ENCODE measurements at places on chromosomes 13 and 19.

DNA sequence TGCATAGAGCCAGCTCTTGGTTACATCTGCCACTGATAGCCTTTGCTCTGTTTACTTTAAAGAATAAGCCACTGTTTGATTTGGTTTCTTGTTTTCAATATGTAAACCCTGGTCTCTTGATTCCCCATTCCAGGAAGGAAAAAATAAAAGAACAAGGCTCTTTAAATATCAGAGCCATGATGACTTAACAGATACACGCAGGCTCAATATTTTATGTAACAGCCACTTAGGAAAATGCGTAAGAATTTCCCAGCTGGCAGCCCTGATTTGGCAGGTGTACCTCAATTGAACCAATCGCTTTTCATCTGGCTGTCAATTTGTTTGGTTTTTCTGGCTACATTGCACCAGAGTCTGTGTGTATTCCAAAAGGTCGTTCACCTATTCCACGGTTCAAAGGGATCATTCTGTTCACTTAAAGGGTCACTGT lies 65.6 kb downstream of the IRS2 start:
- no peak for DNase-seq

- no peak for DNase-seq
Measured at GRCh38 chr19:51421229-51422052, 4.0 kb upstream of the SIGLEC10 start.

DNA sequence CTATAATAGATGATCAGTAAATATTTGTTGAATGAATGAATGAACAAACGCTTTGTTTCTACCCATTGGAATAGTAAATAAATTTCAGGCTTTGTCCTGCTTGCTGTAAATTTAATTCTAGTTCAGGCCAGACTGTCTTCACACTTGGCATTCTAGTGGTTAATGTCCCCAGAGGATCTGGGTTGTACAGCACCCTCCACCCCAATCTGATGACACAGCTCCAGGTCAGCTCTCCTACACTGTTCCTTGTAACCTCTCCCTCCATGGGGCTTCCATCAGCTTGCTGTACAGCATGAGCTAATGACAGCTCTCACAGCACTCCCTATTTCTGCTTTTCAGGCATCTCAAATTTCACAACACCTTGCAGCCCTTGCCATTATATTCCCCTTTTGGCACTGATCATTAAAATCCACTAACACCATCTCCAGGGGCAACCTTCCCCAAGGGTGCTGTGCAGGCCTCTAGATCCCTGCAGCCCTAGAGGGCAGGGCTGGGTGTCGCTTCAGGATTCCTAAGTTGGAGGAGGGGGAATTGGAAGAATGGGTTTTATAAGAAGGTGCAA lies 12.7 kb upstream of the KL start:
- no peak for DNase-seq

DNA sequence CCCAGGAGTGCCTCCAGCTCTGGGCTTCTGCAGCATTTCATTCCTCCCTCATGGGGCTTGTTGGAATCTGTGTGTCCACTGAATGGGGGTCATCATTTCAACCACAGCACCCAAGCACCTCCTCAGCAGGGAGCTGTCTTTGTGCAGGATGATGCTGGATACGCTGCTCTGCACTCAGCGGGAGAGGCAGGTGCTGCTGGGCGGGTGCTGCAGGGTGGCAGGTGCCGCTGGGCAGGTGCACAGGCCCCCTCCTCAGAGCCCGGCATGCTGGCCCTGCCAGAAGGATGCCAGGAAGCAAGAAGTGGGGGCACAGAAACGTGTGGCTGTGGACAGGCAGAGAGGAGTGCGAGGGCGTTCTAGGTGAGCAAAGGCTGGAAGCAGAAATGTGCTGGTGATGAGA lies 121.8 kb upstream of the VSTM2B start:
- DNase-seq: no peak

GRCh38 chr13:100542826-100543156 lies 45.8 kb downstream of the GGACT start:
- no peak for DNase-seq

- peak; percentile 98 for DNase-seq
Measured at GRCh38 chr19:18590273-18591272, 2.0 kb downstream of the REX1BD start.

GRCh38 chr13:25821776-25822175 lies 230.0 kb downstream of the SHISA2 start:
- no peak for DNase-seq

DNA sequence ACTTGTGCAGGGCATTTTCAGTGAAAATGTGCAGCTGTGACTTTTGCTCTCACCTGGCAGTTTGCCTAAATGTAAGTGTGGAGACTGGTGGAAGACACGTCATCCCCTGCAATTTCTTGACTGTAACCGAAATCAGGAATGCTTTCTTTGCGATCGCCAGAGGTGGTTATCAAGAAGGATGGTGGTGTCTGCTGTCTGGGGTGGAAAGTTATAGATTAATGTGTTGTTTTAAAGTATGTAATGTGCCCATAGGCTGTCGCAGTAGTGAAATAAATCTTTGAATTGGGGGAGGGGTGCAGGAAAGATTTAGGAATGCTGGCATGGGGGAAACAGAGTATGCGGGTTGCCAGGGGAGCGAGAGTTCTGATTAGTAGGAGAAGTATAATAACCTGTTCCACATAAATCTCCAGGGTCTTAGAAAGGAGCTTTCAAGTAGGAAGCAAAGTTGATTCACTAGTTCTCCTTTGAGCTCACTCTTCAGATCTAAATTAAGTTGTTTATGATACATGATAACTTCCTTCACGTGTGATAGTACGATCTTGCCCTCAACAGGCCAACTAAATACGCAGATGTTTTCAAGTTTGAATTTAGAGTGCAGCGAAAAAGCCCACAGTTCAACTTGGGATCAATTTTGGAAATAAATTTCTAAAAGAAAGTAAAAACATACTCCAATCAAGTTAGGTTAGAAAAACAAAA lies 1520.0 kb upstream of the SLC10A2 start:
- DNase-seq: peak; percentile 63

GRCh38 chr19:40621283-40621682 lies 20.1 kb downstream of the LTBP4 start:
- no peak for DNase-seq

Data from Caki2 (cell line).